Heart right ventricle (tissue), 16 donors: ENCODE measurements at places on chromosomes 4 and X. TPM values are rescaled to one million over a fixed set of nuclear protein-coding genes. Genes with fewer than 3 reads are reported as not detected.

The SYP gene
- total RNA-seq, result 2.0 TPM

DNA sequence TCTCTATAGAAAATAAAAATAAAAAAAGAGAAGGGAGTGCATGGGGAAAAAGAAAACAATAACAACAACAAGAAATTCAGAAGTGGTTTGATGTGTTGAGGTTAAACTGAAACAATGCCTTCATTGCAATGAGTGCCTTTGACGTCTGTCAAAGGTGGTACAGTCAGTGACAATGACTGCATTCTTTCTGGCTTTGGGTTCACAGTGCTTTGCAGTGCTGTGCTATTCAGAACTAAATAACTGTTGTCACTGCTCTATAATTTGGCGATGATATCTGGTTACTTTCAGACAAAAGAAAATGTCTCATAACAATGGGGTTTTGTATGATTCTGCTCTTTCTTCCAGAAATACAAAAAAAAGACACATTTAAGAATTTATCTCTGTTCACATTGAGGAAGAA lies 488.6 kb upstream of the MAGEB2 start:
- no peak for DNase-seq

DNA sequence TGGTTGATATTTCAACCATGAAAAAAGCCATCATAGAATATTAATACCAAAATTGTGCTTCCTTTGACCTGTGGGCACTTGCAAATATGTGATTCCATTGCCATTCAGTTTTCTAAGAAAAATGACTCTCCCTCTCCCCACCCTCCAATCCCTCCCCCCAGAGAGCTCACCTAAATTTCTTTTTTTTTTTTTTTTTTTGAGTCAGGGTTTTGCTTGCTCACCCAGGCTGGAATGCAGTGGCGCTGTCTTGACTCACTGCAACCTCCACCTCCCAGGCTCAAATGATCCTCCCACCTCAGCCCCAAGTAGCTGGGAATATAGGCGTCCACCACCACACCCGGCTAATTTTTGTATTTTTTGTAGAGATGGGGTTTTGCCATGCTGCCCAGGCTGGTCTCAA lies 47.0 kb downstream of the SNX25 start:
- DNase-seq, result no peak

The FTSJ1 gene
- 22.8 TPM for total RNA-seq

The IL1RAPL2 gene
- not detected for total RNA-seq

DNA sequence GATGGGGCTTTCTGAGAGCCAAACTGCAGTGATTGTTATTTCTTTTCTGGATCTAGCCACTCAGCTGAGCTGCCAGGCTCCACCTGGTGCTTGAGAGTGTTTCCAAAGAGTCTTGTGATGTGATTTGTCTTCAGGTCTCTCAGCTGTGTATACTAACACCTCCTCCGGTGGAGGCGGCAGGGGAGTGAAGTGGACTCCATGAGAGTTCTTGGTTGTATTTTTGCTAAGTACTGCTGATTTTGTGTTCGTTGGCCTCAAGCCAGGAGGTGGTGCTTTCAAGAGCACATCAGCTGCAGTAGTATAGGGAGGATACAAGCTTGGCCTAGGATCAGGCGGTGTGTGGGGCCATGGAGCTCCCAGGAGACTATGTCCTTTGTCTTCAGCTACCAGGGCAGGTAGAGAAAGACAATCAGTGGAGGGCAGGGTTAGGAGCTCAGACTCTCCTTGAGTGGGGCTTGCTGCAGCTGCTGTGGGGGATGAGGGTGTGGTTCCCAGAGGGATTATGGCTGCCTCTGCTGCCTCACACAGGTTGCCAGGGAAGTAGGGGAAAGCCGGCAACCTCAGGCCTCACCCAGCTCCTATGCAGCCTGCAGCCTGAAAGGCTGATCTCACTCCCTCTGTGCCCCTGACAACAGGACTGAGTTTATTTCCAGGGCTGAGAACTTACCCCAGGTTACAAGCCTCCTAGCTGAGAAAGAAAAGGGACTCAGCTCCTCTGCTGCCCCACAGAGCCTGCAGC lies 62.4 kb downstream of the NPFFR2 start:
- no peak for DNase-seq

DNA sequence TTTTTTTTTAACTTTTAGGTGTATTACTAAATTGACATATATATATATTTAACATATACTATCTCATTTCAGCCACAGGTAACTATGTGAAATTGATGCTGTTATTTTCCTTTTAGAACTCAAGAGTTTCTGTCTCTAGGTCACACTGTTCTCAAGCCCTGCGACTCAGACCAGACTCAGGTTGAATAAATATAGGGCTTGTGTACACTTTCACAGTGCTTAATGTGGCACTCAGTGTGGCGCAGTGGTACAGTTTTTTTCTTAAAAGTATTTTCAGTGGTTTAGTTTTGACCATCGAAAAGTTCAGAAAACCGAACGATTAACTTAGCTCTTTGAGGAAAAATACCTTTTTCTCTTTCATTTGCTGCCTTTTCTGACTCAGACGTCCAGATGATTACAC lies 24.7 kb downstream of the PACRGL start:
- no peak for DNase-seq

- DNase-seq, result peak; percentile 59
Measured at GRCh38 chr4:119000400-119000799, 111.7 kb downstream of the SYNPO2 start.

The ACE2 gene
- 11.0 TPM for total RNA-seq

- DNase-seq, result no peak
Measured at GRCh38 chr4:83234902-83235644, 49.5 kb downstream of the COQ2 start.

The CHST7 gene
- total RNA-seq, result 18.0 TPM

DNA sequence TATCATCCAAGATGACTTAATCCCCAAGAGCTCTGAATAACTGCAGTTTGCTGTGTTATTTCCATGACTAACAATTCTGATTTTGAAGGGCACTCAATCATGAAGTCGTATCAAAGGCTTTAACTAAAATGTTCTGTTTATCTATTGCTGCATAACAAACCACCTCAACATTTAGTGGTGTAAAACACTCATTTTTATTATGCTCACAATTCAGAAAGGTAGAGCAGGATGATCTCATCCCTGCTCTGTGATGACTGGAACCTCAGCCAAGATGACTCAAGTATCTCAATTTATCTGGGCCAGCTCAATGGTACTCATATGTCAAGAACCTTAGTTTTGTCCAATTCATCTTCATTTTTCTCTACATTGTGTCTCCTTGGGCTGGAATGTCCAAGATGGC lies 451.1 kb downstream of the PPARGC1A start:
- DNase-seq, result no peak

DNA sequence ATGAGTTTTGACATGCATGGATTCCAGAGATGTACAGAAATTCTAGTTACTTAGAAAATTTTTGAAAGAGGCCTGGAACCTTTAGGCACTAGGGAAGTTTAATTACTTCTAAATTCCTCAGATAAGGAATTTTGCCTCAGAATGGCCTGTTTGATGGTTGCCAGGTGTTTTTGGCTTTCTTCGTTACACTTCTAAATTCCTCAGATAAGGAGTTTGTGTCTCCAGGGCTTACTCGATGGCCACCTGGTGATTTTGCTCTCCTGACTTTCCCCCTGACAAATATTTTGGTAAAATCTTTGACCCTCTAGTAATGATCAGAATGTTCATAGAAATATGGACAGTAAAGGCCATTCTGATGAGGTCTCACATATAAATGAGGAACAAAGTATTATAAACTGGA lies 64.3 kb downstream of the BEX3 start:
- DNase-seq, result no peak

GRCh38 chr4:124713185-124713592 lies 657 bp upstream of the ANKRD50 start:
- DNase-seq, result peak; percentile 74

DNA sequence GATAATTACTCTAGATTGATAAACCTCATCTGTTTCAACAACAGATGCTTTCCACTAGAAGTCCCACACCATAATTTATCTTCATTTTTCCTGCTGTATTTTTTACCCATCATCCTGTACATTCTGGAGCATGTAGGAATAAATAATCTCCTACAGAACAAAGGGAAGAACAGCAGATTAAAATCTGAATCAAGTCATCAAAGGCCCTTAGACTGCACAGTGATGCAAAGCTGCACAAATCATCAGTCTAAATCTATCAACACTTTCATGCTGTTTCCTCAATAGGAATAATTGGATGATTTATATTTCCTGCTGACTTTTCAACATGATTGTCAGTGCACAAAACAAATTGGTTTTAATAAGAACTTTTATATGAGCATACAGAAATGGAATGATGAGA lies 1143.9 kb downstream of the STIM2 start:
- no peak for DNase-seq

The BANK1 gene
- total RNA-seq, result 0.19 TPM

DNA sequence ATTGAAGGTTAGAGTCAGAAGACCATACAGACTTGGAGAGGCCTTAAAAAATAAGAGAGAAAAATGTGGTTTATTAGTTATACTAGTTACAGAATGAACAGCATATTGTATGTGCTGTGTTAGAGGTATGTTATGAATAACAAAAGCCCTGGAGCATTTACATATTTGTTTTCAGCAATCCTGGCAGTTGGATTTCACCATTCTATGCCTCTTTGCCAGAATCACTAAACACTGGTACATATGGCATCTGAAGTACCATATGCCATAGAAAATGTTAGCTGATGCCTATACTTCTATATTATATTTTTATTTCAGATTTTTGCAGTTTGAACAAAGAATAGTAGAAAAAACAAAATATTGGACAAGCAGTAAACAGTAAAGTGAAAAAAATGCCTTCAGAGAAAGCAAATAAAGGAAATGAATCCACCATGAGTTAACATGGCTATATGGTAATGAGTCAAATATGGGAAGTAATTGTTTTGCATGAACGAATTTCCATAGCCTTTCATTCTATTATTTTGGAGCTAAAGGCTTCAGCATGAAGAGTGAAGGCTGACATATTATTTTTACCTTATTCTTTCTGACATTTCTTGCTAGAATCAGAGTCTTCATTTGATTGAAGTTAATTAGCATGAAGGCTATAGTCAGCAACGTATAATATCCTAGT lies 41.9 kb upstream of the PRDM8 start:
- DNase-seq, result no peak

DNA sequence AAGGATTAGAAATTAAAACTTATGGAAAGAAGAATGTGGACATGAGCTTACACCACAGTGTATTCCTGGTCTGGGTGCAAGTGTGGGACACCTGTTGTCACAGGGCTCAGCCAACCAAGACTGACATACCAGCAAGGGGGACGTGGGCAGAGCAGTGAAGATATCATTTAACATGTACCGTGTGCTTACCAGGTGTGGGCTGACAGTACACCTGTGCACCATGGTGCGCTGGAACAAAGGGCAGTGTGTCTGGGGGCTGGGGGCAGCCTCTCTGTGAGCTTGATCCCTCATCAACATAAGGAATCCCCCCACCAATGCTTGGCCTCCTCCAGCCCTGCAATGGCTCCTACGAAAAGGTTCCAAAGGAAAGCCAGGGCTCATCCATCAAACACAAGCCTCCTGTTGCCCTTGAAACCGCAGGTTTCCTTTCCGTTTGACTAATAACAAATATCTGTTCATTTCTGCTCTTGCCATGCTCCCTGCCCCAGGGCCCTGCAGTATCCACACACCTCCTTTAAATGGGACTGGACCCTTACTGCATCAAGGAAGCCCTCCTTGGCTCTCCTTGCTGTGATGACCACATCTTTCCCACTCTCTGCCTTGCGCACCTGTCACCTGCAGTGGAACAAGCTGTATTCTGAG lies 16.7 kb downstream of the EVC2 start:
- no peak for DNase-seq

The ERVMER34-1 gene
- 5.5 TPM for total RNA-seq

- DNase-seq, result no peak
Measured at GRCh38 chr4:66340286-66340893, 670.1 kb upstream of the EPHA5 start.

DNA sequence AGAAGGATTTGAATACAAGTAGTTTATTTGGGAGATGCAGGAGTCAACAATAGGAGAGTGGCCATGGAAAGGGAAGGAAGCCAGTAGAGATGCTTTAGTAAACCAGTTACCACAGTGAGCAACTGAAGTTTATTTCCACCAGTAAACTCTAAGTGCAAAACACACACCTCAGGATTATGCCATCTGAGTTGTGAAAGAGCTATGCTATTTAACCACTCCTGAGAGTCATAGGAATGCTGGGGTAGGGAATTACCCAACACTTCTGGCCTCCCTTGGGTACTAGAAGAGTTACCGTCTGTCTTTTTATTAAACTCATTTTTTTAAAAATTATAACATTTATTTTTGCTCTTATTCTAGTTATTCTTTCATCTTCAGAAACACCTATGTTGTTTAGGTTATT lies 834.6 kb upstream of the AMOT start:
- DNase-seq, result no peak

DNA sequence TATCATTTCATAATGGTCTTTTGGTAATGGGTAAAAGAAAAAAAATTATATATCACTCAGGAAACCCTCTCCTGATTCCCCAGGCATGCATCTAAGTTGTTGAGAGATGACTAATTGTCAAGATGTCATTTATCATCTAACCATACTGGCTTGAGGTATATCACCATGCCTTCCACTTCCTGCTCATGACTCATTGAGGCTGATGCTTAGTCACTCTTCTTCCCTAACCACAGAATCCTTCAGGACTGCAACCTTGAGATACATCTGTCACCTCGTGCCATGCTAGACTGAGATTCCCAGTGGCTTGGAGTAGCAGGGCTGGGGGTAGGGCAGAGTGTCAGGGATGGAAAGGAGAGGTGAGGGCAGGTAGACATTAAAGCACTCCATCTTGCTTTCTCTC lies 782.5 kb upstream of the INTU start:
- DNase-seq, result no peak

DNA sequence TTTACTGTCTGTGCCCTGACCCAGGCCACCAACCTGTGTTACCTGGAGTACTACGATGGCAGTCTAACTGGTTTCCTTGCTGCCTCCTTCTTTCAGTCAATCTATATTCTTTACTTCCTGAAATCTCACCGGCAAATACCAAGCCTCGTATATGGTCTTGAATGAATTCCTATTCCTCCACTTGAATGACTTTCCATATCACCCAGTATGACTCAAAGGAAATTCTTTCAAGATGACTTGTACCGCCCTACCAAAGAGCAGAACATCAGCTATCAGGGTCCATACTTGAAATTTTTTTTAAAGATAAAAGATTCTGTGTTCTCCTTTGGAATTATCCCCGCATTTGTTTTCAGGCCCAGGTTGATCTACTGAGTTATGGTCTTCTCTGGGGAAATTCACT lies 378.0 kb downstream of the AFF2 start:
- no peak for DNase-seq

The P2RY4 gene
- not detected for total RNA-seq

GRCh38 chrX:55450259-55450658 lies 1.7 kb upstream of the MAGEH1 start:
- peak; percentile 4 for DNase-seq

- DNase-seq, result no peak
Measured at GRCh38 chr4:76640353-76640910, 205.4 kb downstream of the SHROOM3 start.

DNA sequence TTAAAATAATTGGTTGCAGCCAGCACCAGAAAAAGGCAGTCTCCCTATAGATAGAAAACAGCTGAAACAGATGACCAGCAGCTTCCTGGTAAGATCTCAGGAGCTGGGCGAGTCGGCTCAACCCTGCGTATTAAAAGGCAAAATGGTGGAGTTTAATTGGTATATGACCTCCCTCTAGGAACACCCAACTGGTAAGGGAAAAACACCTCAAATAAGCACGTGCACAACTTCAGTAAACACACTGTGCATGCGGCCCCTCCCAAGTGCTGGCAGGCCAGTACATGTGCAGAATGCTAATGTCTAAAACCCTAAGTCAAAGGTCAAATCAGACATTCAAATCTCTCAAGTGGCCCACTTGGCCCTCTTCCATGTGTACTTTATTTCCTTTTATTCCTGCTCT lies 103.2 kb upstream of the PDE5A start:
- DNase-seq, result no peak

- no peak for DNase-seq
Measured at GRCh38 chr4:121685257-121685656, 11.5 kb downstream of the ANXA5 start.

The SERPINA7 gene
- total RNA-seq, result not detected
